ENCODE measurements at places on chromosomes 2 and 18.

- DNase-seq: no peak
These were observed 60.7 kb downstream of the TTC27 start for GRCh38 chr2:32688541-32688940.

- no peak for DNase-seq
These were observed 179.0 kb downstream of the SMAD7 start for GRCh38 chr18:48771641-48772375.

DNA sequence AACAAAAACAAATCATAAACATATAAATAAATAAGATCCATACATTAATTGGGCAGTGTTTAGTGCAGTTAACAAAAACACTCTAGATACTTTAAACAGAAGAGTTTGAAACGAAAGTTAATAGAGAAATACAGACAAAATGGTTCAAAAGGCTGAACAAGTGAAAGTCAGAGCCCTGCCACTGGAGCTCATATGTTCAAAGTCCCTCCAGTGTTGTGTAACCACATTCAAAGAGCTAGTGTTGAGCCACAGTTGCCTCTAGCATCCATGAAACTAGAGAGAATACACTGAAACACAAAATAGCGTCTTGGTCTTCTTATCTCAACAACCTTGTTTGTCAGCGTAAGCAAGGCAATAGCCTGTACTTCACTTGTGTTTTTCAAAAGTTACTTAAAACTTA, 1309.8 kb upstream of the NRXN1 start:
- DNase-seq: no peak

- DNase-seq: no peak
These were observed 239.4 kb upstream of the LYPD1 start for GRCh38 chr2:132909427-132909826.

DNA sequence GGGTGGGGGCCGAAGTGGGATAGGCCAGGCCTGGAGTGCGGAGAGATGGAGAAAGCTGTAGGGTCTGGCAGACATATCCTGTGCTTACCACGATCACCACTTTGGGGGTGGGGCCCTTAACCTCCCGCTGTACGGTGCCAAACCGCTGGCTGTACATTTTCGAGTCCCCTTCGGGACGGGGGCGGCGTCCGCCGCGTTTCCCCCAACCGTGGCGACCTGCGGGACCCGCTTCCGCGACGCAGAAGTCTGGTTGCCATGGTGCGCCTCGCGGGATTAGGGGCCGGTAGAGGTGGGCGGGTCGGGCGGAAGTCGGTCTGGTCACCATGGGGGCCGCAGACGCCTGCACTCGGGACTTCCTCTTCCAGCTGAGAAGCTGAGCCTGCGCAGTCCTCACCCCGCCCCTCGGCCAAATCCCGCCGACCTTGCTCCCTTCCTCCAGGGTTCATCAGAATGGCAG, at the start of gene CFAP53:
TSS of gene CFAP53 (minus strand) at position 248 of the 457 bp plus-strand sequence. CDS start at position 157, 91 bp downstream.
- DNase-seq: peak; percentile 71

GRCh38 chr2:64203858-64204632, 59.8 kb upstream of the PELI1 start:
- DNase-seq: no peak

DNA sequence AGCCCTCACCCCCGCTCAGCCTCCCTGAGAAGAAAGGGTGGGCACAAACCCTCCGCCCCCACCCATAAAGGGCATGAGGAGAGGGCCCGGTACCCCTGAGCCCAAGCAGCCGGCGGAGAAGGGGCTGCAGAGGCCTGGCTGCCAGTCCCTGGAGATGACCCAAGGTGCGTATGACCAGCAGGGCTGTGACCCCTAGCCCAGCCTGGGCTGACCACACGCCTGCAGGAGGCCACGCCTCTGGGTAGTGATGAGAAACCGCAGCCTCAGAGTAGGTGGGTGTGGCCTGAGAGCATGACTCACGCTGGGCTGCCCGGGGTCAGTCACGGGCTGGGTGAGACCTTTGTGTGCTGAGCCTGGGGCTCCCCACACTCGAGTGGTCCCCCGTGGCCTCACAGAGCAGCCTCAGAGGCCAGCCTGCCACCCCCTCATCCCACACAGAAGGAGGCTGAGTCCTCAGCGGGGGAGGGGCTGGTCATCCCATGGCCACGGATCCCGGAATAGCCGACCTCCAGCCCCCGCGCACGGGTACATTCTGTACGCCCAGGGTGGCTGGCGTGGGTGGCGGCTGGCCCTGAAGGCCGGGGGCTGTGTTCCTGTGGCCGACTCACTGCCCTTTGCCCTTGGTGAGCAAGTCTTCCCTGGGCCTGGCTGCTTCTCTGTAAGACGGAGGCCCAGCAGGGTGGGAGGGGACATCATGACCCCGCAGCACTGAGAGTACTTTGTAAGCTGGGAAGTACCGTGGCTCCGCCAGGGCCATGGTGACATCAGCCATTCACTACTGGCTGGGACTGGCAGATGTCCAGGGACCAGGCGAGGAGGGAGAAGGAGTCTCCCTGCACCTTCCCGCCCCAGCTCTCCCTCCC, 110.8 kb upstream of the OTOS start:
- peak; percentile 80 for DNase-seq

DNA sequence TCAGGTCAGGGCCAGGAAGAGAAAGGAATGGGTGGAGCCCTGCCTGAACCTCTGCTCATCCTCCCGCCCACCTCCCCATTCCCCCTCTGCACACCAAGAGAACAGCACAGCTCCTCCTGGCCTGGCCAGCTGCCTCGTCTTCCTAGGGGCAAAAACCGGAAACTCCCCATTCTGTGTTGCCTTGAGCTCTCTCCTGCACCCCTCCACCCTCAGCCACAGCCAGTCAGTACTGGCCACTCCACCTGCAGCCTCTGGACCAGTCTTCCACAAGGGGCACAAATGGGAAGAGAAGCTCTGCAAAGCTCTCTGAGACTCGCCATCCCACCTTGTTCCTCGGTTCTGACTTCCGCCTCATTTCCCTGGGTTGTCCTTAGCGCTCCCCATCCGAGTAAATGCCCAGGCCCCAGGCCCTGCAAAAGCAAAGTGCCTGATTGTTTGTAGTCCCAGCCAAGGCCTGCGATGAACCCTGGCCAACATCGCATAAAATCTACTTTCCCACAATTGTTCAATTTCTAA, 39.3 kb upstream of the SLC35G4 start:
- DNase-seq: no peak

GRCh38 chr2:222228054-222228453, 70.7 kb downstream of the PAX3 start:
- DNase-seq: no peak

DNA sequence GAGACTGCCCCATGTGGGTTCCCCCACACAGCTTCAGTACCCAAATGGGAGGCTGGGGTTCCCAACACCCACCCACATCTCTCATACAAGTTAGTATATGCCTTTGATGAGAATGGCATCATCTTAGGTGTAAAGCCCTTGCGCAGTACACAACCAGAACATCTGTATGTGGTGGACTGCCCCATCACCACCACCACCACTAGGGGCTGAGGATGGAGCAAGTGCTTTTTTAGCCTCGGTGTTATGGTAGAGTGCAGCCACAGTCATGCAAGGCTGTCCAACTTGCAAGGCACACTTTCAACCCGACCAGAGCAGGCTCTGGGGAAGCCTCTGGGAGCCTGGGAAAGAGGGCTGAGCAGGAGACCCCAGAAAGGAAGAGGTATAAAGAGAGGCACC, 241.2 kb downstream of the TFCP2L1 start:
- no peak for DNase-seq

GRCh38 chr2:241686324-241686649, 328 bp downstream of the DTYMK start:
- DNase-seq: no peak

DNA sequence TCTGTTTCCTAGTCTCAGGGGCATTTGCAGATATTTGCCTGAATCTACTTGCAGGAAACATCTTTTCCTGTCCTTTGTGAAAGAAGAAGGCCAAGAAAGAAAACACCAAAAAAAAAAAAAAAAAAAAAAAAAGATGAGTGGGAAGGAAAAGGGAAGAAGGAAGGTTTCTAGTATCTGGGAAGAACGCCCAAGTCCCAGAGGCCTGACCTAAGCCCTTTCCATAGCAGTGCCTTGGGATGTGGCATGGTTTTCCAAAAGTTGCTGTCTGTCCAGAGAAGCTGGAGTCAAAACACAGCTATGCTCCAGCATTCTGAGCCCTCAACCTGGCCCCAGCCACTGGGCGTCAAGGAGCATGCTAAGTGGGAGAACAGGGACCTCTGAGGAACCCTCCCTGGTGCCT, 123.5 kb downstream of the INHBB start:
- DNase-seq: no peak

DNA sequence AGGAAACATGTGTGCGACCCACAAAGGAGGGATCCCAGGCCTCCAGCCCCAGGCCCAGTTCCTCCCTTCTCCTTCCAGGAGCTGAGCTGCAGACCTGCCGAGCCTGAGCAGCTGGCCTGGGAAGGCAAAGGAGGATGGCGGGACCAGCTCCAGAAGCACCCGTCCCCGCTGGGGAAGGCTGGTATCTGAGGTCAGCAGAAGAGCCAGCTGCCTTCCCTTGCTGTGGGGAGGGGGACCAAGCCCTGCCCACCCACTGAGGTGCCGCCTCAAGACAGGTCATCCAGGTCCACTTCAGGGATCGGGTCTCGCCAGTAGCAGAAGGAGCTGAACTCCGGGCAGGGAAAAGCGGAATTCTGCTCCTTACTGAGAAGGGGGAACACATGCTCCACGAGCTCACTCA, 73.2 kb downstream of the EMILIN2 start:
- DNase-seq: no peak

DNA sequence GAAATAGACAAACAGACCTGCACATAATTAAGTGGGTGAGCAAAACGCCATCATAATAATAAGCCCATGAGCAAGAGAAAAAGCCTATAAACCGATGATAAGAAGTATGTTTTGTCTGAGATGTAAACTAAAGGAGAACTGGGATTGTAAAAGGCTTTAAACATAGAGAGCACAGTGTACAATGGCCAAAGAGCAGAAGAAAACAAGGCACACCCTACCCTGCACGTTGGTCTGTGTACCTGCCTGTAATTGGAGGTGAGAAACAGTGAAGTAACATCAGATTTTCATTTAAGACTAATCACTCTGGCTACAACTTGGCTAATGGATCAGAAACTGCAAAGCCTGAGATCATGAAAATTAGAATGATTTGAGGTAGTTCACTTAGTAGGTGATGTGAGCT, 1094.7 kb upstream of the GYPC start:
- no peak for DNase-seq

GRCh38 chr18:29928081-29928480, 1114.5 kb downstream of the DSC3 start:
- DNase-seq: no peak

GRCh38 chr2:42793334-42794270, 1.2 kb upstream of the HAAO start:
- no peak for DNase-seq

- no peak for DNase-seq
These were observed 1.2 kb upstream of the CYP20A1 start for GRCh38 chr2:203237346-203238238.

GRCh38 chr2:55224761-55225261, 7.3 kb downstream of the CLHC1 start:
- no peak for DNase-seq

Data from omental fat pad (tissue), 4 donors.